Muscle of leg (tissue), 16 donors: ENCODE measurements at places on chromosomes 7 and 10. TPM values are rescaled to one million over a fixed set of nuclear protein-coding genes. Genes with fewer than 3 reads are reported as not detected.

AKR1C4 gene
- total RNA-seq: not detected

PTF1A gene
- not detected for total RNA-seq

GPR22 gene
- total RNA-seq: 0.04 TPM

CREB5 gene
- total RNA-seq: 22.7 TPM

SLC39A12 gene
- 0.04 TPM for total RNA-seq

CRYGN gene
- 0.09 TPM for total RNA-seq

ERVW-1 gene
- 0.40 TPM for total RNA-seq

TCF7L2 gene
- total RNA-seq: 14.9 TPM

RELN gene
- total RNA-seq: 9.3 TPM

TCERG1L gene
- total RNA-seq: 0.04 TPM

TMEM72 gene
- 0.04 TPM for total RNA-seq
